ENCODE measurements at places on chromosomes 2 and 18. TPM values are rescaled to one million over a fixed set of nuclear protein-coding genes. Genes with fewer than 3 reads are reported as not detected.

- DNase-seq, result no peak
Observed at GRCh38 chr2:38260469-38260868, 116.6 kb downstream of the ATL2 start.

- peak; percentile 46 for DNase-seq
Observed at GRCh38 chr18:5197032-5197434, at the start of gene AKAIN1. Gene AKAIN1, minus strand, starts transcription at chr18:5197257. Its CDS starts 204 bp downstream, at chr18:5197053.

DNA sequence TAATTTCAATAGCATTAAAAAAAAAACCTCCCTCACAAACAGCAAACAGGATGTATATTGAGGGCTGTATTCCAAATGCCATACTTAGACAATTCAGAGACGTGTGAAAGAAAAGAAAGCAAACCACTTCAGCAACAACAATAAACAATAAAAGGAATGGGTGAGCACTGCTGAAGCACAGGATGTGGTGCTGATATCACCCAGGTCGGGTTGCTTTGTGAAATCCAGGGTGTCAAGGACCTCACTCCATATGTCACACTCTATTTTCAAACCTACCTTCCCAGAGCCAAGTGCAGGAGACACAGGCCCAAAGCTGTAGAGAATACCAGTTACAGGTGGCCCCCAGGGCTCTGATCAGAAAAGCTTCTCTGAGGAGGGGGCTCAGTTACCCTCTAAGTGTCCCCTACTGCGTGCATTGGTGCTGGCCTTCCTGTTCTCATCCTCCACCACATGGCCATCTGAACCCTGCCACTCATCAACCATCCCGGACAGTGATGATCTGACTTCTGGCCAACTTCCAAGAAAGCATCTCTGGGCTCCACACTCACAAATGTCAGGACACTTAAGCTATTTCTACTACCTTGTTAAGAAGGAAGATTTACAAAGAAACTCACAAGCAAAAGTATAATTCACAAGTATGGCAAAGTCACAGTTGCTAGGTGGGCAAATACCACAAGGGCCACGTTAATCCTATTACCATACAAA is 363.0 kb downstream of the SS18 start:
- no peak for DNase-seq

DNA sequence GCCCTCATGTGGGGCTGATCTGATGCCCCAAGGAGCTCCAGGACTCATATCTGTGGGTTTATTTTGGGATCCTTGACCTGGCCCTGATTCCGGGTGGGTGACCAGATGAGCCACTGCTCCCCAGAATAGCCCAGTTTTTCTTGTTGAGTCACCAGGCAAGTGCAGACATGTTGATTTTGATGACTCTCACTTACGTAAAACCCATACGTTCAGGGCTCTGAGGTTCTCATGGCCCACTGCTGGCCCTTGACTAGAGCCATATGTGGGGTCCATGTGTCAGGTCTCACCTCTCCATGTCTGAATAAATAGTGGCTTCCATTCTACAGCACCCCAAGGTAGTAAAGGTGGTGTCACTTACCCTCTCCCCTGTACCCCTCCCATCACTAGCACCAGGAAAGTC is 41.9 kb downstream of the CDC42EP3 start:
- no peak for DNase-seq

DNA sequence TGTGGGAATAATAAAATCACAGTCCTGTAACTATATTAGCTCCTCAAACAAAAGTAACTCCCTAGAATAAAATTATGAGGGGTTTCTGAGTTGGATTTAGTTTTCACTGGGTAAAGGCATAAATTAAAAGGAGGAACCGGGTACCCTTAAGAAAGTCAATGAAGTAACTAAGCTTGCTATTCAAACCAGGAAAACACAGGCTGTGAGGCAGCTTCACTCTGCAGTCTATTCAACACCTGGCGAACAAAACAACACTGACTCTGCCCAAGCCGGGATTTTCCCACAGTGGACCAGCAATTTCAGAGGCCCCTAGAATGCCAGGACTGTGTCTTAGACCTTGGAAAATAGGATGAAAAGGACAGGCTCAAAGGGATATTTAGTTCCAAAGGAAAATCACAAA is 24.6 kb upstream of the CREB1 start:
- no peak for DNase-seq

GRCh38 chr2:11169333-11169732 is 14.1 kb downstream of the SLC66A3 start:
- DNase-seq, result no peak

GRCh38 chr18:9731380-9731779 is 23.3 kb downstream of the RAB31 start:
- no peak for DNase-seq

DNA sequence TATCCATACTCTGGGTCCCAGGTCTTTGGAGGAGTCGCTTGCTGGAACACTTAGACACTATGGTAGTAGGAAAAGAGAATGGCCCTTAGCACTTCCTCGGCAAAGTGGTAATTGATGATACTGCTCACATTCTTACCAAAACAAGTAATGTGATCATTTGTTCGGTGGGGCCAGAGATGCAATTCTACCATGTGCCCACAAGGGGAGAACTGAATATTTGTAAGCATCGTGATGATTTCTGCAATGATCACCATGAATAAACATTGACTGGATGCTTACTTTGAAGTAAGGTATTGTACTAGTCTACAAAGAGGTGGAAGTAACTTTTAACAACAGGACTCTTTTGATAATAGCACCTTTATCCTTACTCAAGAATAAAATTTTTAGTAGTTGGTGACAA is 109.7 kb downstream of the CD8B2 start:
- DNase-seq, result no peak

- DNase-seq, result no peak
Observed at GRCh38 chr2:138730497-138731030, 49.6 kb downstream of the NXPH2 start.

DNA sequence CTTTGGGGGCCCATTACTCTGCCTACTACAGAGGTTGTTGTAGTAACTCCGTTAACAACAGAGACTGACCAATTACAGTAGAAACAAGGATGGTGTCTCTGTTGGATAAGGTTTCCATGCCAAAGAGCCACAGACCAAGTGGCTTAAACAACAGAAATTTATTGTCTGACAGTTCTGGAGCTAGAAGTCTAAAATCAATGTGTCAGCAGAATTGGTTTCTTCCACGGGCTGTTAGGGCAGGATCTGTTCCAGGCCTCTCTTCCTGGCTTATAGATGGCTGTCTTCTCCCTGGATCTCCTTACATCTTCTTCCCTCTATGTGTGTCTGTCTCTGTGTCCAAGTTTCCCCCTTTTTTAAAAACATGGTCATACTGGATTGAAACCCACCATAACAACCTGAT is 135.3 kb downstream of the AKAIN1 start:
- DNase-seq, result no peak

DNA sequence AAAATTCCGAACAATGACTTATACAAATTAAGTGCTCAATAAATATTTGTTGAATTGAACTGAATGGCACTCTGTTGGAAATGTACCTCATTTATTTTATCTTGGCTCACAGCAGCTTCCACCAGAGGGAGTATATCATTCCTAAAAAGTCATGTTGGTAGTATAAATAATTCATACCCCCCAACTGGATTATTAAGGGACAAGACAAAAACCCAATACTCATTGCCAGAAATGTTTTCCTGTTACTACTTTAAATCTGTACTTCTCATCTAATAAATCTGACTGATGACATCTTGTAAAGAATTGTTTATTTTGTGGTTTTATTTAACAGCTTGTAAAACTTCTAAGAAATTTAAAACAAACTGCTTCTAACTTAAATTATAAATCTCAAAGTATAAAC is 163.9 kb downstream of the CDH2 start:
- DNase-seq, result no peak

DNA sequence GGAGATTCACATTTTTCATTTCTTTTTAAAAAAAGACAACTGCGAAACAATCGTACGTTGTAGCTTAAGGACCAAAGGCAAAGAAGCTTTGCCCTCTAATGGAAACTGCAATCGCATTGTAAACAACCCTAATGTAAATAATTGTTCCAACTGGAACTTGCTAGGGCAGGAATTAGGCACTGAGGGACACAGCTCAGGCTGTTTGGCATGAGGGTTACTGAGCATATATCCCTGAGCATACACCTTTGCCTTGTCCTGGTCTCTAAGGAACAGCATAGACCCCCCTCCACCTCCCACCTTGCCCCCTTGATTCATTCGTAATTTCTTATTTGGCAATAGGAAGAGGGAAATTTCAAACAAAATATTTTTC is 396.4 kb downstream of the LNPK start:
- no peak for DNase-seq

GRCh38 chr2:102841107-102841840 is 79.4 kb downstream of the TMEM182 start:
- DNase-seq, result peak; percentile 42

DNA sequence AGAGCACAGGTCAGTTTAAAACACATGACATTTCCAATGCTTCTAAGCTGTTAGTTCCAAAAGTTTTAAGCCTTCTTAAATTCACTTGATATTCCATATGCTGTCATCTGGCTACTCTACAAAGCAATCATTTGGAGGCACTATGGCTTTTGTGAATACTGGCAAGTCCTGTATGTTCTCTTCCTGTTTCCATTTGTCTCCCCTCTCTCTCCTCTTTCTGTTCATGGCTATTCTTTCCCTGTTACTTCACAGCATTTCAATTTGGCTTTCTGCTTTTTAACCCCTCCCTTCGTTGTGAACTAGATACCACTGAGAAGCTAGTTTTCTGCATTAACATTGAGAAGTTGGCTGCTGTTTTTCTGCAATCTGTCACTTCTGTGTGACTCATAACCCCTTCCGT is 1337.2 kb upstream of the CELF4 start:
- DNase-seq, result no peak

DNA sequence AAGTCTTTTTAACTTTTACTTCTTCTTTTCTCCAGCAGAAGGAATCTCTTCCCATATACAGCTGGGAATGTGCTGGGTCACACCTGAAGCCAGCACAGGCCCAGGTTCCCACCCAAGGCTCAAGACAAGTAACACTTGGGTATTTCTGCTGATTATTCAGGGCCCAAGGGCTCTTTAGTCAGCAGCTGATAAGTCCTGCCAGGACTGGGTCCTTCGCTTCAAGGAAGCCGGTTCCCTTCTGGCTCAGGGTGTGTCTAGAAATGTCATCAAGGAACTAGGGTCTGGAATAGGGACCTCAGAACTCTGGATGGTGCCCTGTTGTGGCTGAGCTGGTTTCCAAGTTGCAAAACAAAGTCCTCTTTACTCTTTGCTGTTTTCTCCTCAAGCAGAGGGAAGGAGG is 27.0 kb upstream of the SERPINB2 start:
- DNase-seq, result no peak

ERICH2 gene
- 3.0 TPM for polyA plus RNA-seq
